ENCODE measurements at places on chromosomes 12 and 14. TPM values are rescaled to one million over a fixed set of nuclear protein-coding genes. Genes with fewer than 3 reads are reported as not detected.
A peak's percentile ranks its signal among the peaks of the same experiment; 100 is the strongest.

The STAC3 gene
- total RNA-seq, result 1.2 TPM

The PFKM gene
- 82.0 TPM for total RNA-seq

DNA sequence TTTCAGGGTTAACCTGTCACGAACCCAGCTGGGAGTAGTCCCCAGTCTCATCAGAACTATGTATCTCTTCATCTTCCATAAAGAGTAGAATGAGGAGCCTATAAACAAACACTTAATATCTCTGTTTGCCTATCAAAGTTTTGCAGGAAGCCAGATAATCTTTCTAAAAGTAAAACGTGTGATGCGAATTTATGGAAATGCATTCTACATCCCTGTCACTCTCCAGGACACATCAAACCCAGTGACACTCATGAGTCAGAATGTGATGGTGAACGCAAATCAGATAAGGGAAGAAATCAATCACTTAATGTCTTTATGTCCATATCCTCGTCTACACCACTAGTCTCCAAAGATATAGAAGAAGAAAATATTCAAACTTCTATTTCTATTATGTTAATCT is 37.4 kb downstream of the RERG start:
- no peak for DNase-seq

GRCh38 chr12:63905544-63905943 is 61.0 kb downstream of the SRGAP1 start:
- DNase-seq, result peak; percentile 60

All from mammary epithelial cell (primary cell).